Renal cortex interstitium (tissue), 15 donors: ENCODE measurements at places on chromosomes 2 and 18. TPM values are rescaled to one million over a fixed set of nuclear protein-coding genes. Genes with fewer than 3 reads are reported as not detected.

DNA sequence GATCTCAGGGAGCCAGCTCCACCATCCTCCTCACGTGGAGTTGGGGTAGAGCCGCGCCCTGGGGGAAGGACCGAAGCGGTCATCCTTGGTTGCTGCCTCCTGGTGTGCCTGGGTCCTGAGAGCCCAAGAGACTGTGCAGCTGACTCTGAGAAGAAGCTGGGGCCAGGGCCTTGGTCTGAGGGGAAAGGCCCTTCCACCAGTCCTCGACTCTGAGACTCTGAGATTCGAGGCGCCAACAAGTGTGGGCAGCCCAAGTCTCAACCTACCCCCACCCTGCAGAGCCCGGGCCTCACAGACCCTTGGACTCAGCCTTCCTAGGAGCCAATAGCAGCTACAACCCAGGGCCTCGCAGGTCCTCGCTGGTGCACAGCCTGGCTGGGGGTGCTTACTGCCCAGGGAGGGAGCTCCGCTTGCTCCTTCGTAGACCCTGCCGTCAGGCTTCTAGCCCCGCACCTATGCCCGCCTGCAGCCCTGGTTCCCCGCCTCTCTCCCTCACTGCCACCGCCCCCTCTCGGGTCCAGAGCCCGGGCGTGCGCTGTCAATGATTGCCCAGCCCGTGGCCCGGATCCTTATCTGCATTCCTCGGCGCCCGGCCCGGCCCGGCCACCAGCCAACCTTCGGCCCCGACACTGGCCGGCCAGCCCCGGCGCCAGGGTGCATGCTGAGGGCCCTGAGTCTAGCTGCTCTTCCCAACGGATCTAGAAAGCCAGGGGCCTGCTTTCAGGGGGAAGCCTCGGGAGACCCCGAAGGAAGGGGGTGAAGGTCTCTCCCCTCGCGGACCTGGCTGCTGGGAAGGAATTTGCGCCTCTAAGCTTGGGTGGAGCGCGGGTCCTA is 2.0 kb downstream of the IHH start:
- no peak for DNase-seq

GRCh38 chr18:58175786-58176176 is 131.8 kb downstream of the NEDD4L start:
- DNase-seq, result no peak

GRCh38 chr18:80109676-80110078 is 615 bp downstream of the ADNP2 start:
- DNase-seq, result no peak

DNA sequence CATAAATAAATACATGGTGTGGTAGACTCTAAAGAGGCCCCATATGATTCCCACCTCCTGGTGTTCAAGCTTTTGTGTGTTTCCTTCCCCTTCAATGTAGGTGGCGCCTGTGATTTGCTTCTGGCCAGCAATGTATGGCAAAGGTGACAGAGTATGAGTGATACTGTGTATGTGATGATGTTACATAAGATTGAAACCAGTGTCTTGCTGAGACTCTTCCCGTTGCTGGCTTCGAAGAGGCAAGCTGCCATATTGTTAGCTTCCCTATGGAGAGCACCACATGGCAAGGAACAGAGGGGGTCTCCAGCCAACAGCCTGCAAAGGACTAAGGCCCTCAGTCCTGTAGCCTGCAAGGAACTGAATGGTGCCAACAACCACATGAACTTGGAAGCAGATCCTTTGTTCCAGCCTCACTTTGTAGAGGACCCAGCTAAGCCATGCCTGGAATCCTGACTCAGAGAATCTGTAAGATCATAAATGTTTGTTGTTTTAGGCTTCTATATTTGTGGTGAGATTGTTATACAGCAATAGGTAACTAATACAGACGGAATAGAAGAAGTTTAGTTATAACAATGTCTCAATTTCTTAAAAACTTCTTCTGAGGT is 1.7 kb upstream of the SMAD4 start:
- no peak for DNase-seq

GRCh38 chr18:33459612-33460011 is 19.1 kb upstream of the CCDC178 start:
- DNase-seq, result no peak

Gene CKAP2L
- polyA plus RNA-seq, result 12.7 TPM

Gene ZNF804A
- 1.3 TPM for polyA plus RNA-seq

Gene GAD1
- polyA plus RNA-seq, result 3.1 TPM

Gene NEU2
- polyA plus RNA-seq, result not detected
